ENCODE measurements at places on chromosomes 16 and 17.

DNA sequence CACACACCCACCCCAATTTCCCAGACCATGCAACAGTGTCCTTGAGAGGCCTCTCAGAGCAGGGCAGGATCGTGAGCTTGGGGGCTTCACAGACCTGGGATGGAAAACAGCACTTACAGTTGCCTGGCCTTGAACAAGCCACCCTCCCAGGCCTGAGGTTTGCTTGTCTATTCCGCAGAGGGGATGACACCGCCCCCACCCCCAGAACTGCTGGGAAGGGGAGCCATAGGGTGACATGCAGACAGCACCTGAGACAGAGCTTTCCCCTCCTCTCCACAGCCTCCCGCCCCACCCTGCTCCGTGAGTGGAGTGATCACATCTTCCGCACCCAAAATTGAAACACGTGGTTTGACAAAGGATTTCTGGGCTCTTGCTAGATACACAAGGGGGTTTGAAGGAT lies 131.5 kb upstream of the TNRC6C start:
- no peak for DNase-seq

DNA sequence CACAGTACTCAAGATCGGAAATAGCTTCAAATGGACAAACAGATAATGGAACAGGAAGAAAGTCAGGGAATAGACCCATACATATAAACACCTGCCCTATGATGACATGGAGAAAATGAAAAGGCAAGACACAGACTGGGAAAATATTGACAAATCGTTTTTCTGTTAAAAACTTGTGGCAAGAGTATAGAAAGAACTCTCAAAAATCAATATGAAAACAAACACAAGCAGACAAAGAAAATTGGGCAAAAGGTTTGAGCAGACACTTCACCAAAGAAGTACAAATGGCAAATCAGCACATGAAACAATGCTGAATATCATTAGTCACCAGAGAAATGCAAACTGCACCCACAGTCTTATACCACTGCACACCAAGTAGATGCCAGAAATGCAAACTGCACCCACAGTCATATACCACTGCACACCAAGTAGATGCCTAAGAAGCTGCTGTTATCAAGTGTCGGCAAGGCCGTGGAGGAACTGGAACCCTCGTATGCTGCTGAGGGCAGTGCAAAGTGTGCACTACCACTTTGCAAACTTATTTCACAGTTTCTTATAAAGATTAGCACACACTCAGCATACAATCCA lies 123.5 kb upstream of the CHMP6 start:
- no peak for DNase-seq

- no peak for DNase-seq
Observed at GRCh38 chr16:23504453-23505179, 5.7 kb downstream of the GGA2 start.

DNA sequence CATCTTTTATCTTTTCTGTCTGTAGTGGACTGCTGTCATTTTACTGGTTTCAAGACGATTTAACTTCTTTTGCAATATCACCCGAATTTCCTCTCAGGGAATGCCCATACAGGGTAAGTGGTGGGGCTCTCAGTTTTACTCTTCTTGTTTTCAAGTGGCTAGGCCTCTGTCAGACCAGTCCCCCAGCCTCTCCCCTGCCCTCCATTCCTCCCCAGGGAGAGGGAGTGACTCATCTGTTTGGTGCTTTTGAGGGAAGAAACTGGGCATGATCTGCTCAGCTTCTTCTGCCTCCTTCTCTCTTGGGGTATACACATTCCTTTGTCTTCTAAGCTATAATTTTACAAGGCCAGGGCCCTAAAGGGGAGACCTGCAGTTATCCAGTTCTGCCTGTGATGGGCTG lies 332.0 kb downstream of the CBLN1 start:
- no peak for DNase-seq

DNA sequence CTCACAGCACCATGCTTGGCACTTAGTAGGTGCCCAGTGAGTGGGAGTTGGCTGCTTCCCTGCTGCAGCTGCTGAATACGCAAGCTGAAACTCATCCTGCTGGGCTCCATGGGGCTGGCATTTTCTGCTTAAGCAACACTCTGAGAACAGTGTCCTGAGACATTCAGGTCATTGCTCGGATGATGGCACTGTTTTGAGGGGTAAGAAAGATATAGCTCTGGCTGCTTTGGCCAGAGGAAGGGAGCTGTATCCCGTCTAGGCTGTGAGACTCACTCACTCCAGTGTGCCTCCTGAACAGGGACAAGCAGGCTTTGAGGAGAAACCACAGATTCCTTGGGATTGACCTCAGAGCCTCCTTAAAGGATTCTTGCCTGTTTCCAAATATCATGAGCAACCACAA lies 120.5 kb downstream of the CLEC16A start:
- no peak for DNase-seq

DNA sequence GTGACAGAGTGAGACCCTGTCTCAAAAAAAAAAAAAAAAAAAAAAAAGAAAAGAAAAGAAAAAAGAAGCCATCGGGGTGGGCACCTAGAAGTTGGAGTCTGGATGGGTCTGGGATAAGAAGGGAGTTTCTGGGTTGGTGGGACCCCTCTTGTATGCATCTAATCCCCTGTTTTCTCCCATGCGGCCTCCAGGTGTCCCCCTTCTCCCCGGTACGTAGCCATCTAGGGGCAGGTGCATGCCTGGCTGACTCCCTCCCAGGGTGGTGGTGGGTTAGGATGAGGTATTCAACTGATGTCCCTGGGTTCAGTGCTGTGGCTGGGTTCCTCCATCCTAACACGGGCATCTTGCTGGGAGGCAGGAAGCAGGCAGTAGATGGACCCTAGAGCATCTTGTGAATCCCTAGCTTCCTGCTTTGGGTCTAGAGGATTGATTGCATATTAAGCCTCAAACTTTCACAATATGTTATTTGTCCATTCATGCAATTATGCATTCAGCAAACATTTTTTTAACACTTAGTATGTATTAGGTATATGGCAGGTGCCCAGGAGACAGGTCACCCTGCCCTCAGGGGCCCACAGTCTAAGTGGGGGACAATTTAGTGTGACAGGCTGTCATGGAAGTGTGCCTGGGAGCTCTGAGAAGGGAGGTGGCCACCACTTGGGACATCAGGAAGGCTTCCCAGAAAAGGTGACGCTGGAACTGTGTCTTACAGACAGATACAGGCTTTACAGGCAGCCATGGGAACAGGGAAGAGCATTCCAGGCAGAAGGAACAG lies 13.1 kb downstream of the FMNL1 start:
- DNase-seq = peak; percentile 60

DNA sequence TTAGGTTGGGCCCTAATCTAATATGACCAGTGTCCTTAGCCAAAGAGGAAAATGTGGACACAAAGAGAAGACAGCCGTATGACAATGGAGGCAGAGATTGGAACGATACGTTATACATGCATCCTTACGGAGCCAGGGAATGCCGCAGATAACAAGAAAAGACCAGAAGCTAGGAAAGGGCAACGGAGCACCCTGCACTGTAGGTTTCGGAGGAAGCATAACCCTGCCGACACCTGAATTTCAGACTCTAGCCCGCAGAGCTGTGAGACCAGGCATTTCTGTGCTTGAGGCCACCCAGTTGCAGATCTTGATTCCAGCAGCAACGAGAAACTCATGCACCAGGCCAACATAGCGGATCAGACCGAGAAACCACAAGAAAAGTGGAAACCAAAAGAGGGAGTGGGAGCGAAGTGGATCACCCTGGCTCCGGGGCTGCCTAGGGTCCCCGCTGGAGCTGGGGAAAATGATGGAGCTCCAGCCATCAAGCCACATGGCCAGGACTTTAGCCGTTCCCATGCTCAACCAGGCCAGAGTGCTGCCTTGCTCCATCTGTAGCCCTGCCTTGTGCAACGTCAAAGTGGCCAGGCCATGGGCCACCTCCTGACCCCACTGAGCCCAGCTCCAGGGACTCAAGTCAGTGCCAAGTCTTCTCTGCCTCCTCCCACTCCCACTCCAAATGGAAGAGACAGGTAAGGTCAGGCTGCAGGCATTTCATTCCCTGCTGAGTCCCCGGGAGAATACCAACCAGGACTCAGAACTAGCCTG lies 51.7 kb upstream of the RPL38 start:
- no peak for DNase-seq

DNA sequence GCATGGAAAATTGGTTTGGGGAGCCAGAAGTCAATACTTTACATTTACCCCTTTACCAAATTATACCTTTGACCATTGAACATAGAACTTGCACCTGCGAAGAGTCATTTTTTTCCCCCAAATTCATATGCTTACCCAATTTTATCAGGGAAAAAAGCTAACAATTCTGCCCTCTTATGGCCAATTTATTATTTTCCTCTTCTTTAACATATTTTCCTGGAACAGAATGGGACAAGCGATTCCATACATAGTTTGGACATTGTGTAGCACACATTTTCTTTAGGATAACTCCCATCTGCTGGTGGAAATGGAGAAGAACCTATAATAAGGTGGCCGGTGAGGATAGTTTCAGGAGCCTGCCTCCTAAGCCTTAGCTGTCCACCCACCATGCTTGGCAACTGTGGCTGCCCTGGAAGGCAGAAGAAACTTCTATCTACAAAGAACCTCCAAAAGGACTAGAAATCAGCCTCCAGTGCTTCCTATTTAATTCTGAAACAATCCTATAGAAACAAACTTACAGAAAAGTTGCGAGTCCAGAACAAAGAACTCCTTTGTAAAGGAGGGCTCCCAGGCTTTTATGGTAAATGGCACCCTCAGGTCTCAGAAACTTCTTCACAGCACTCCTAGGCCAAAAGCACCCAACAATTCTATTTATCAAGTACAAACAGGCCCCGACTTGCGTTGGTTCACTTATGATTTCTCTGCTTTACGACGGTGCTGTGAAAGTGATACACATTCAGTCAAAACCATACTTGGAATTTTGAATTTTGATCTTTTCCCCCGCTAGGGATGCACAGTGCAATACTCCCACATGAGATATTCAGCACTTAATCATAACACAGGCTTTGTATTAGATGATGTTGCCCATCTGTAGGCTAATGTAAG lies 64.1 kb upstream of the CACNG4 start:
- peak; percentile 26 for DNase-seq

- DNase-seq = no peak
Observed at GRCh38 chr17:44084131-44084538, 13.6 kb downstream of the G6PC3 start.

GRCh38 chr17:29212681-29213121 lies 32.5 kb upstream of the MYO18A start:
- no peak for DNase-seq

GRCh38 chr17:17994271-17995069 lies 21.8 kb downstream of the DRC3 start:
- peak; percentile 9 for DNase-seq

DNA sequence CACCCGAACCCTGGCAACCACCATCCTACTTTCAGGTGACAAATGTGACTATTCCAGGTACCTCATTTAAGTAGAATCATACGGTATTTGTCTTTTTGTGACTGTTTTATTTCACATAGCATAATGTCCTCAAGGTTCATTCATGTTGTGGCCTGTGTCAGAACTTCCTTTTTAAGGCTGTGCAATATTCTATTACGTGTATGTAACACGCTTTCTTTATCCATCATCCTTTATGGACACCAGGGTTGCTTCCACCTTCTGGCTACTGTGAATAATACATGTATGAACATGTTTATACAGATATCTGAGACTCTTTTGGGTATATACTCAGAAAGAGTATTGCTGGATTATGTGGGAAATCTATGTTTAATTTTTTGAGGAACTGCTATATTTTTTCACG lies 28.7 kb upstream of the RSL1D1 start:
- DNase-seq = no peak

DNA sequence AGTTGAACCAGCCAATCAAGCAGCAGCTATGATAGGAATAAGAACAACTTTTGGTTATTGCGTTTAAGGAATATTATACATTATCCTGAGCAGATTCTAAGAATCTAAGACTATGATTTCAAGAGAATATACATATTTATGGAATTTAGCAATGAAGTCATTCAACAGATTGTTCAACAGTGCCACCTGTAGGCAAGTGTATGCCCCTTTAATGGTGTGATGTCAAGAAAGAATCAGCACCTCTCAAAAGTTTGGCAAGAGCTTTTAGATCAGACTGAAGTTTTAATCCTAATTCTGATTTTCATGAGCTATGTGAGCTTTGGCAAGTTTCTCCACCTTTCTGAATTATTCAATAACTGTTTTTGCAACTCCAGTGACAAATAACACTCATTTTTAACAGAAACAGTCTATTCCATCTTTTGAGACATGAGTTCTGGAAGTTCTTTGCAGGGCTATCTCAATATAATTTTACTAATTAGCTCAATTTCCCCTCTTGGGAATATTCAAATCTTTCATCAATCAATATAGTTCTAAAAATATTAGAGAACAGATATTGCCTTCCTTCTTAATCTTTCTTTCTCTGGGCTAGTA lies 474.3 kb upstream of the TOM1L1 start:
- peak; percentile 42 for DNase-seq

DNA sequence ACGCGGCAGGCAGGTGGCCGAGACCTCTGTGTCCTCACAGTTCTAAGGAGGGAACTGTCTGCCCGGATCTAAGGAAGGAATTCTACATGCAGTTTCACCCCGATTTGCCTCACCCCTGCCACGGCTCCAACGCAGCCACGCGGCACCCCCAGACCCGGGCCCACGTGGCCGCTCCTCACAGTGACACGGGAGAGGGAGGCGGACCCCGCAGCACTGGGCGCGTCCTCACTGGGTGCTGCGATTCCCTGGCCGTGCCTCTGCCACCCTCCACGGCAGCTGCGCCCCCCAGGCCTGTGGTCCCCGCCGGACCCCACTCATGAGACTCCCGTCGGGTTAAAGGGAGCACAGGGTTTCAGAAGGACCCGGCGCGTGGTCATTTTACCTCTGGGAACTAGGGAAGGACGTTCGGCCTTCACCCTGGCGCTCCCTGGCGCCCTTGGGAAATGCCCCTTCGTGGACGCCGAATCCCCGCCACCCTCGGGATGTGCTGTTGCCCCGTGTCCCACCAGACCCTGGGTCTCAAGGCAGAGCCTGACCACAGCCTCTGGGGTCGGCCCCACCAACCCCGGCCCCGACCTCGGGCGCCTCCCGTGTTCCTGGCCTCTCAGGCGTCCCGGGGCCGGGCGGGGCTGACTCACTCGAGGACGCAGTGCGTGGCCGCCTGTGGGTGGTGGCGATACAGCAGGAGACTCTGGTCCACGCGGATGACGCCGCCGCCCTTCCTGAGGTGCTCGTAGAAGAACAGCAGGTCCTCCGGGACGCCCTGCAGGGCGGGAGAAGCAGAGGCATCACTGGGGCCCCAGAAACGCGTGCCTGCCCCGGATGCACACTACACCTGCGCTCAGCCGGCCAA lies 118.8 kb upstream of the METRNL start:
- DNase-seq = no peak

- DNase-seq = no peak
Observed at GRCh38 chr16:67649494-67649931, 4.6 kb downstream of the CARMIL2 start.

GRCh38 chr17:57271821-57272220 lies 15.5 kb downstream of the MSI2 start:
- DNase-seq = no peak

DNA sequence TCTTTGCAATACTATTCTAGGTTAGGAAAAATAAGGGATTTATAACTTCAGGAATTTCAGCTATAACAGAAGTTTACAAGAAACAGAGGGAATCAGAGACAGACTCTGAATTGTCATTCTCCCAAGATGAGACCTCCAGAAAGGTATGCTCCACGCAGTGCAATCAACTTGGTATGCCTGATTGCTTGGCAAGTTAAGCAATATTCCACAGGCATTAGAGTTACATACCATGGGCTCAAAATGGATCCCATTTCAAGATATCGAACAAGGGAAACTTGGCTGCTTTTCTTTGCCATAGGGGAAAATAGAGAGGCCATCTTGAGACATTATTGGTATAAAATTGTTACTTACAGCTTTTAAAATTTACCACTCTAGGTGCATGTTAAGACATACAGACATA lies 615.6 kb upstream of the SOX9 start:
- DNase-seq = no peak

Data from NCI-H1105 treated with DMSO at 0.1 percent for 48 hours (cell line).